Caki2 (cell line): ENCODE measurements at places on chromosomes 5 and 9.

DNA sequence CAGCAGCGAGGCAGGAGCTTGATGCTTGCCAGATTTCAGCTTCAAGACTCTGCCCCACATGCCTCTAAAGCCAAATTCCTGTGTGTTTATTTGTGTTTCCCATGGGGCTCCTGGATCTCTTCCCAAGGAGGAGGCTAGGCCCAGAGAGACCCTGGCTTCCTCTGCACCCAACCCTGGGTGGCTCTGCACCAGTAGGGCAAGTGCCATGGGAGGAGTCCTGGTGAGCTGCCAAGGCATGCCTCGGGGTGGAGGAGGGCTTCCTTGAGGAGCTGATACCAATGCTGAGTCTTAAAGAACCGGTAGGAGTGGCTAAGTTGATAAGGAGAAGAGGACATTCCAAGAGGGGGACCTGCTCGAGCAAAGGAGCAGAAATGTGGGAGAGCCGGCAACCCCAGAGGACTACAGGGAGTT lies 6.8 kb upstream of the TIFAB start:
- peak; percentile 18 for DNase-seq

GRCh38 chr5:107389130-107389774 lies 281.5 kb downstream of the EFNA5 start:
- peak; percentile 81 for DNase-seq

GRCh38 chr9:136193127-136193890 lies 11.6 kb downstream of the LHX3 start:
- DNase-seq, result no peak

DNA sequence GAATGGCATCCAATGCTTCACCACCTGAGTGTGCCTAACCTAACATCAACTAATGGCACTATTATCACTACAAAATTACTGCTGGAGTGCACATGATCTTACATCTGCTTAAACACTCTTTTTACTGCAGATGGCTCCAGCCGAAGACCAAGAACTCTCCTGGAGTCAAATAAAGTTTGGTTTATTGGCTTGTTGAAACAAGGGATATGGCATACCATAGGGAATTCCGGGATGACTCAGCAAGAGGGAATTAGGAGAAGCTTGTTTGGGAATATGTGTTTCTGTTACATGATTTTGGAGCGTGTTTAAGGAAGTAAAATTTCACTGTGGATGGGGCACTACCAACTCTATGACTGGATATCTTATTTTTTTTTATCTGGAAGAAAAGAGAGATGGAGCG lies 872.6 kb downstream of the DTWD2 start:
- no peak for DNase-seq

- no peak for DNase-seq
Observed at GRCh38 chr5:54234304-54234933, 76.0 kb downstream of the ARL15 start.

- DNase-seq, result no peak
Observed at GRCh38 chr5:57594436-57594835, 111.8 kb upstream of the ACTBL2 start.

DNA sequence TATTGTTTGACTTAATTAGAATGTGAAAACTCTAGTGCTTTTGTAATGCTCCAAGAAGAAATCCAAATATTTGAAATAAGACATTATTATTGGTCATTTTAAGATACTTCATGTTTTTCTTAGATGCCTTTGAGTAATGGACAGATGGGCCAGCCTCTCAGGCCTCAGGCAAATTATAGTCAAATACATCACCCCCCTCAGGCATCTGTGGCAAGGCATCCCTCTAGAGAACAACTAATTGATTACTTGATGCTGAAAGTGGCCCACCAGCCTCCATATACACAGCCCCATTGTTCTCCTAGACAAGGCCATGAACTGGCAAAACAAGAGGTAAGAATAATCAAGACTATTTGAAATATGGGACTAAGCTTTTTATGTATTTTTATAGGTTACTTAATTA lies 69.2 kb upstream of the SREK1 start:
- no peak for DNase-seq

DNA sequence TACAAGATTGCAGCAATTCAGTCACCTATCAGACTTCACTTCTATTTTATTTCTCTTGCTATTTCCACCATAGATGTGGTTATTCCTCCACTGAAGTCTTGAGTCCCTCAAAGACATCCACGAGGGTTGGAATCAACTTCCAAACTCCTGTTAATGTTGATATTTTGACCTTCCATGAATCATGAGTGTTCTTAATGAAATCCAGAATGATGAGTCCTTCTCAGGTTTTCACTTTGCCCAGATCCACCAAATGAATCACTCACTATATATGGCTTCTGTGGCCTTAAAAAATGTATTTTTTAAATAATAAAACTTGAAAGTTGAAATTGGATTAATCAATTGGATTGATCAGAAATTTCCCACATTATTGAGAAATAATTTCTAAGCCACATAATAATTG lies 1821.0 kb downstream of the EFNA5 start:
- no peak for DNase-seq

DNA sequence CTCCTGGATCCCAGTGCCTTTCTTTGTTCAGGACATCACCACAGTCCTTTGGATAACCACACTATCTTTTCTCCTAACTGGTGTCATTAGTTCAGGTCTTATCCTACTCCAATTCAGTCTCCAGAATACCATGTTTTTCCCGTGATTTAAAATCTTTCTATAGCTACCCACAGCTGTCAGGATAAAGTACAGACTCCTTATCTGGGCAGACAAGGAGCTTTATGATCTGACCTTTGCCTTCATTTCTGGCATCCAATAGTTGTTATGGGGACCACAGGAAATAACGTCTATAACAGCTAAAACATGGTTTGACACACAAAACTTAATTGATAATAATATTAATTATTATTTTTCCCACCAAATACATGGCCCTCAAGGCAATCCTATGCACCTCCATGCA lies 125.6 kb downstream of the ARL15 start:
- DNase-seq, result no peak

GRCh38 chr5:149301049-149301743 lies 29.5 kb downstream of the AFAP1L1 start:
- DNase-seq, result no peak
